ENCODE measurements at places on chromosomes 16 and 17. TPM values are rescaled to one million over a fixed set of nuclear protein-coding genes. Genes with fewer than 3 reads are reported as not detected.

DNA sequence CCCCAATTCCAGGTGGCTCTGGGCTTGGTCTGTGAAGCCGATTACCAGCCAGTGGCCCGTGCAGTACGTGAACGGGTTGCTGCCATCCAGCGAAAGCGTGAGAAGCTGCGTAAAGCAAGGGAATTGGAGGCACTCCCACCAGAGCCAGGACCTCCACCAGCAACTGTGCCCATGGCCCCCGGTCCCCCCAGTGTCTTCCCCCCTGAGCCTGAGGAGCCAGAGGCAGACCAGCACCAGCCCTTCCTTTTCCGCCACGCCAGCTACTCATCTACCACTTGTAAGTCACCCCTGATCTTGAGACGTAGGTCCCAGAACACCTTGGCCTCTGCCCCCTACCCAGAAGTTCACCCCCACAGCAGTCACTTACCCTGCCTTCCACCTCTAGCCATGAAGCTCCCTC is 6.9 kb downstream of the WNK4 start:
- DNase-seq, result no peak

- no peak for DNase-seq
Measured at GRCh38 chr16:57565461-57565860, 23.0 kb downstream of the ADGRG5 start.

- DNase-seq, result no peak
Measured at GRCh38 chr17:19264681-19265080, 27.5 kb downstream of the EPN2 start.

Gene CDH1
- 0.16 TPM for total RNA-seq

GRCh38 chr17:29640413-29640812 is 17.7 kb upstream of the CORO6 start:
- no peak for DNase-seq

DNA sequence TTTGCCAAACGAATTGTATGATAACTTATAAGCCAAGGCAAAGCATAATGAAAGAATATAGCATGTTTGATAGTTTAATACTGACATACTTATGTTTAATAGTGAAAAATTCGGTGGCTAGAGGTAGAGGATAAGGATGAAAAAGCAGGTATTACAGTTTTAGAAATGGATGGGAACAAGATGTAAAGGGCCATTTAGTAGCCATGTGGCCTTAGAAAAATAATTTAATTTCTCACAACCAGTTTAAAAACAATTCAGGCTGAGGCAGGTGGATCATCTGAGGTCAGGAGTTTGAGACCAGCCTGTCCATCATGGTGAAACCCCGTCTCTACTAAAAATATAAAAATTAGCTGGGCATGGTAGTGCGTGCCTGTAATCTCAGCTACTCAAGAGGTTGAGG is 119.5 kb upstream of the NACA2 start:
- no peak for DNase-seq

Gene HBM
- not detected for total RNA-seq

Gene RAP1GAP2
- not detected for total RNA-seq

Gene SLC35G6
- total RNA-seq, result not detected

Gene WSCD1
- total RNA-seq, result 0.20 TPM

DNA sequence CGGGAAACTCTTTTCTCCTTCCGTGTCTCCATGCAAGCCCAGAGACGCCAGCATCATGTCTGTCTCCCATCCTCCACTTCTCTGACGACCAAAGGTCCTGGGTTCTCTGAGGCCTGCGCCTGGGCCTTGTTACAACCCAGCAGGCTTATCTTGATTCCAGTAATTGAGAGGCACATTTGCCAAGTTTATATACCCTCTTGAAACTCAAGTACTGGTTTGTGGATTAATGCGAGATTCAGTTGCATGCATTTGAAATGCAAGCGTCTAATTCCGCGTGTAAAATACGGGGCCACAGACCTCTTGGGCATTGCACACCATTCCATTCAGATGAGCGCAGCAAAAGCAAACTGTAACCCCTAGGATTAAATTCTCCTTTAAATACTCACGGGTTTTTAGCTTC is 28.7 kb upstream of the CRISPLD2 start:
- no peak for DNase-seq

Gene ZSCAN10
- not detected for total RNA-seq
